ENCODE measurements at places on chromosomes 2 and 18.

- no peak overlapping the region for H3K27ac ChIP-seq
These were observed 194.1 kb downstream of the PRKCE start for GRCh38 chr2:45845566-45845965.

- H3K27me3 ChIP-seq, result no peaks in the 10 kb centered on the region
- H3K36me3 ChIP-seq, result no peaks in the 10 kb centered on the region
- no peak overlapping the region for H3K27ac ChIP-seq
These were observed 406.0 kb downstream of the CCDC85A start for GRCh38 chr2:56589835-56590234.

DNA sequence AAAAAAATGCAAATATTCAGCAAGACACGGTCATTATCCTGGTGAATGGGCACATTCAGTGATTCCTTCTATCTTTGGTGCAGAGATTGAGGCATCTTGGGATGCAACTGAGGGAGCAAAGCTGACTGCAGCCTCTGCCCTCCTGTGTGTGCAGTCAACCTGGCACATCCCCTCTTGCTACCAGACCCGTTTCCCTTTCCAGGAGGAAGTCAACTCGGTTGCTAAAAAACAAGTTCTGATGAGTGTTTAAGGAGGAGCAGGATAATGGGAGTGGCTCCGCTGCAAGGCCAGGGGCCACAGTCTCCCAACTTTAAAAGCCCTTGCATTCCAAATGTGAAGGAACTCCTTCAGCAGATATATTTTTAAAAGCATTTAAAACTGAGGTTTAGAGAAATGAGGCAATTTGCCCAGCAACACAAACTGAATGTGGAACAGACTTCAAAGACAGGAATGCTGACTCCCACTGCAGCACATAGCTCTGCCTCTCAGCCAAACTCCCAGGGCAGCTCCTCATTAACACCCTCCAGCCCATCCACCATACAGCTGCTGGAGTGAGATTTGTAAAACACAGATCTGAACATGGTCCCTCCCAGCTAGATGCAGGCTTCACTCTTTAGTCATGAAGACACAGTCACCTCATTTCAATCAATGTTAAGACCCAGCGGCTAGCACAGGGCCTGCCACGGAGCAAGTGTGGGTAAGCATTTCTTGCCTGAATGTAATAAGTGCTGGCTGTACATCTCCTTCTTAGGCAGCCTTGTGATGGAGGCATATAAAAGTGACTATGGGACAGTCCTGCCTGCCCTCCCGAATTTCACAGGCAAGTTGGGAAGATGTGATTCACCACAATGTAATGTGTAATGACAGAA is 54.3 kb downstream of the VSNL1 start:
- H3K27me3 ChIP-seq, result no peaks in the 10 kb centered on the region
- H3K4me1 ChIP-seq, result peaks cover 8% of the 10 kb centered on the region

GRCh38 chr2:165239230-165239629 is at the start of gene SCN2A:
SCN2A (plus strand) TSS chr2:165239414; CDS start chr2:165295824, 56,410 bp downstream.
- H3K36me3 ChIP-seq, result no peaks in the 10 kb centered on the region
- H3K4me1 ChIP-seq, result no peaks in the 10 kb centered on the region
- peak; percentile 35 for DNase-seq
- H3K27me3 ChIP-seq, result no peaks in the 10 kb centered on the region

DNA sequence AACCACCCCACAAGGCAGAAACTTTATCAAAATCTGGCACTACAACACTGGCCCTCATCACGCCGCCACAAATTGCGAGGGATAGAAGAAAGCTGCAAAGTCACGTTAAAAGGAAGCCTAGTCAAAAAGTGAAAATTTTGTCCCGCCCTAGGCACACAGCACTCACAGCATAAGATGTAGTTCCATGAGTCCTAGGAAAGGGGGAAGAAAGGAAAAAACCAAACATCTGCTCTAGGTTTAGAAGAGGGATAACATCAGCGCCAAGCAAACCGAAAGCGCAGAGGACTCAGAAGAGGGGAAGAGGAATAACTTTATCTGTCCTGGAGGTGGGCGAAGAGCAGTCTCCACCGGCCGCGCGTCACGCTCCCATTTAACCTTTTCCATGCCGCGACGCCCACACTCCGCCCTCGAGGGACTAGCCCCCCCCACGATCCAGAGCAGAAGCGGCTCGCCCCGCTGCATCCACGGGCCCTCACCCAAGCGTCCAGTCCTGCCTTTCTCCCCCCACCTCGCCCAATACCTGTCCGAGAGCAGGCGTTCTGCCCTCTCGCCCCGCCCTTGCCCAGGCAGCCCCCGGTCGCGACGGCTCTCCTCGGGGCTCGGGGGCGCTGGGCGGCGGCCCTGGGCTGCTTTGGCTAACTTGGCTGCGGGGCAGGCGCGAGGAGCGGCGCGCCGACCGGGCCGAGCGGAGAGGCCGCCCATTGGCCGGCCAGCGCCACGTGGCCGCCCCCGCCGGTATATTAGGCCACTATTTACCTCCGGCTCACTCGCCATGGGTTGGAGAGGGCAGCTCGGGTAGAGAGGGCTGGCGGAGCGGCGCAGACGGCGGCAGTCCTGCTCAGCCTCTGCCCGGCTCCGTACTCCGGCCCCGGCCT is at the start of gene HOXD1:
Gene HOXD1 (plus strand): TSS at position 770 of the 875 bp plus-strand sequence. CDS start 134 bp downstream, outside the sequence.
- H3K36me3 ChIP-seq, result peaks cover 9% of the 10 kb centered on the region
- no peak within 1 kb of the TSS for H3K27ac ChIP-seq
- peak; percentile 18 for DNase-seq
- H3K4me1 ChIP-seq, result no peaks in the 10 kb centered on the region
- H3K27me3 ChIP-seq, result peaks cover 10% of the 10 kb centered on the region

GRCh38 chr2:23788100-23788499 is 138.8 kb downstream of the ATAD2B start:
- no peak for DNase-seq
- H3K36me3 ChIP-seq, result peaks cover 14% of the 10 kb centered on the region
- H3K27me3 ChIP-seq, result no peaks in the 10 kb centered on the region
- H3K27ac ChIP-seq, result no peak overlapping the region

DNA sequence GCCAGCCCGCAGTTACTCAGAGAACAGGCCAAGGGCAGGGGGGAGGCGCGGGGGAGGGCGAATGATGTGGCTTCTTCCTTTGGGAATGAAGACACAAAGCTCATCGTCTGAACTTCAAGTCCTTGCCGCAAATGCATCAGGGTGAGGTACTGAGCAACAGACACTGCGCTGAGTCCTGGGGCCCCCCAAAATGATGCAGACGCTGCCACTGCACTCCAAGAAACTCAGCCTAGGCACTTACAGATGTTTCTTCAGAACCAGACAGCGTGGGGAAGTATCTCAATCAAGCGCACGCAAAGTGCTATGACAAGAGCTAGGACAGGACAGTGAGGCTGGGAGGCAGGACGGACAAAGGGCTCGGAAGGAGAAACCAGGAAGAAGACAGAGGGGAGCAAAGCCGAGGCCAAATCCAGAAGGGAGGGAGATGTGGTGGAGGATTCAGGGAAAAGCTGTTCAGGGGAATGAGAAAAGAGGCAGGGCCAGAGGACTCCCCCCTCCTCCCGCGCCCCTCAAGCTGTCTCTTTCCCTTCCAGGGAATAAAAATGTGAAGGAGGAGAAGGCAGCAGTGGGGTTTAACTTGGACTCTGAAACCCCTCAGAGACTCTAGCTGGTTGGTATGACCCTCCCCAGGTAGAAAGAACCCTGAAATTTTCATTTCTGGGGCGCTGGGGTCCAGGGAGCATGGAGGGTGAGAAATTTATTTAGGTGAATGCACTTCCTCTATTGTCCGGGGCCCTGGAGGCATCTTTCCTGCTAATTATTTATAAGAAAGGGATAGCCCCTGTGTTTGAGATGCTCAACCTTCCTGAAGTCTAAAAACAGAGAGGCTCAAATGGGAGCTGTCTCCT is 34.9 kb downstream of the CIB4 start:
- H3K4me1 ChIP-seq, result peaks cover 50% of the 10 kb centered on the region
- H3K27ac ChIP-seq, result peak overlapping the region; percentile 87
- peaks cover 28% of the 10 kb centered on the region for H3K27me3 ChIP-seq
- DNase-seq, result no peak
- peaks cover 20% of the 10 kb centered on the region for H3K36me3 ChIP-seq
- H3K4me3 ChIP-seq, result peak overlapping the region; percentile 41

DNA sequence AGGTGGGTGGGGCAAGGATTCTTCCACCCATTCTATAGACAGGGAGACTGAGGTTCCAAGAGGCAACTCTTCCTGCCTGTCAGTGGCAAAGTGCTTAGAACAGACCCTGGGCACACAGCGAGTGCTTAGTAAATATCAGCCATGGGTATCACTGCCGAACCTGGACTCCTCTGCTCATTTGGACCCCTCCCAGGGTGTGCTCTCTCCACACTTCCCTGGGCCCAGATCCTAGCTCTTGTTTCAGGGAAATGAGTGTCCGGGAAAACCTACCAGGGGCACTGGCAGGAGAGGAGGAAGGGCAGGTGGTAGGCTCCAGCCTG is 136.3 kb downstream of the CYP26B1 start:
- H3K27ac ChIP-seq, result no peak overlapping the region
- H3K4me3 ChIP-seq, result no peak overlapping the region
- H3K27me3 ChIP-seq, result peaks cover 47% of the 10 kb centered on the region
- no peak for DNase-seq
- H3K36me3 ChIP-seq, result no peaks in the 10 kb centered on the region
- H3K4me1 ChIP-seq, result peaks cover 9% of the 10 kb centered on the region

DNA sequence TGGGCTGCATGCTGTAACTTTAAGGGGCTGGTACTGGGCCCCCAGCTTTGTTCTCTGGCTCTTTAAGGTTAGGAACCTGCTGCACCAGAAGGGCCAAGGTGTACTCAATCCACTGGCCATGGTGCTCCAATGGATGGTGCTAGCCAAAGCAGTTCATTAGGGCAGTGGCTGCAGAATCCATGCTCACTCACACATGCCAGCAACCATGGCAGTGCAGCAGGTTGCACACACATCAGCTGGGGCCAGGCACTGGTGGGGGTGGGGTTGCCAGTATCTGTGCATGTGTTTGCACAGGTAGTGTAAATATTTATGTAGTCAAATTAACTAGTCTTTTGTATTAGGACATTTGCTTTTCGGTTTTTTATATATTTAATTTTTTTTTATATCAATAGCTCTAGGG is 228.3 kb upstream of the EPC2 start:
- no peaks in the 10 kb centered on the region for H3K4me1 ChIP-seq
- no peak overlapping the region for H3K27ac ChIP-seq
- no peaks in the 10 kb centered on the region for H3K36me3 ChIP-seq
- DNase-seq, result no peak
- no peaks in the 10 kb centered on the region for H3K27me3 ChIP-seq
- H3K4me3 ChIP-seq, result no peak overlapping the region

DNA sequence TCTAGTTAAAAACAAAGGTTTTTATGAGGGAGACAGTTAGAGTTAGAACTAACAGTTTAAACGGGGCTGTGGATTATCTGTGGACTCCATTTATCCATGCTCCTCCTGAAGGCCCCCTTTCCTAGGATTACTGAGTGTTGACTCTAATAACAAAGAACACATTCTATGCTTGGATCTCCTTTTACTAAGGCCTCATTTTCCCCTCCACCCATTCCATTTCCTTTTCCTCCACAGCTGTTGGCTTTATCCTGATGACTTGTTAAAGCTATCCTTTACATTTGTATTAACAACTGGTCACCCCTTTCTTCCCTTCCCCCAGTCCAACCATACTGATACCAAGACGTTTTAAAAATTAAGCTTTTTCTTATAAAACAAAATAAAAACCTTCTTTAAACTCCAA is 220.6 kb downstream of the SRBD1 start:
- H3K36me3 ChIP-seq, result no peaks in the 10 kb centered on the region
- no peak overlapping the region for H3K4me3 ChIP-seq
- H3K27me3 ChIP-seq, result no peaks in the 10 kb centered on the region

- no peak overlapping the region for H3K27ac ChIP-seq
- H3K4me1 ChIP-seq, result peaks cover 8% of the 10 kb centered on the region
- no peaks in the 10 kb centered on the region for H3K36me3 ChIP-seq
- peak; percentile 16 for DNase-seq
- H3K27me3 ChIP-seq, result no peaks in the 10 kb centered on the region
These were observed 74.8 kb downstream of the B3GNT2 start for GRCh38 chr2:62270728-62271127.

- H3K27me3 ChIP-seq, result peaks cover 19% of the 10 kb centered on the region
- H3K36me3 ChIP-seq, result no peaks in the 10 kb centered on the region
- no peak overlapping the region for H3K4me3 ChIP-seq
- H3K27ac ChIP-seq, result no peak overlapping the region
- no peaks in the 10 kb centered on the region for H3K4me1 ChIP-seq
These were observed 48.2 kb upstream of the REV1 start for GRCh38 chr2:99537910-99538485.

GRCh38 chr2:168521053-168521741 is 65.1 kb downstream of the CERS6 start:
- H3K4me1 ChIP-seq, result peaks cover 30% of the 10 kb centered on the region
- DNase-seq, result no peak
- H3K36me3 ChIP-seq, result no peaks in the 10 kb centered on the region
- no peak overlapping the region for H3K4me3 ChIP-seq

- peaks cover 59% of the 10 kb centered on the region for H3K4me1 ChIP-seq
- no peak for DNase-seq
- H3K27me3 ChIP-seq, result no peaks in the 10 kb centered on the region
- peaks cover 9% of the 10 kb centered on the region for H3K36me3 ChIP-seq
These were observed 292.6 kb downstream of the PRKCE start for GRCh38 chr2:45944074-45944473.

DNA sequence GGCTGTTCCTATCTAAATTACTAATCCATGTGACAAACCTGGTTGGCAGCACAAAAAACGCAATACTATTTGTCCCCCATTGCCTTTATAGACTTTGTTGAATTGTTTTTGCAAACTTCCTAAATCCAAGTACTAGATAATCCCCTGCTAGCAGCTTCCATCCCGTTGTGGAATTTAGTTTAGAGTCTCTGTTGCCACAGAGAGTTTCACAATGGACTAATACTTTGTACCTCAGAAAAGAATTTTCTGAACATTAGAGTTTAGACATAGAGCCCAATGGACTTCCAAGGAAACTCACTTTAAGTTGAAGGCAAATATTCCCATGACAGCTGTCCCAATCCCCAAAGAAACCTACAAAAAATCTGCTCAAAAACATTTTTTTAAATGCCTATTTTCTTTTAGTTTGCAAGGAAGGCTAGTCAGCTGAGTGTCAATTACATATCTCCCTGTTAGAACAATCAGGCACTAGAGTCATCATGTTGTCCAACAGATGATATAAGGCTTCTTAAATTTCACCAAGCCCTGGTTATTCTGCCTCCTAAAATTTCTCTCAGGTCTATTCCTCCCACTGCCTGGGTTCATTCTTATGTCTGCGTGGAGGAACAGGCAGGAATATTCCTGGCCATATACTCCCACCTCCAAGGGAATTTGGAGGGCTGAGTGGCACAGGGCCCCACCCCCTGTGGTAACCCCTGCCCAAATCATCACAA is 27.2 kb downstream of the RNF152 start:
- no peaks in the 10 kb centered on the region for H3K36me3 ChIP-seq
- DNase-seq, result no peak
- no peaks in the 10 kb centered on the region for H3K4me1 ChIP-seq
- no peak overlapping the region for H3K4me3 ChIP-seq
- no peak overlapping the region for H3K27ac ChIP-seq

GRCh38 chr2:103875131-103875530 is 978.8 kb upstream of the POU3F3 start:
- no peaks in the 10 kb centered on the region for H3K4me1 ChIP-seq
- no peaks in the 10 kb centered on the region for H3K36me3 ChIP-seq
- no peak overlapping the region for H3K27ac ChIP-seq
- no peak for DNase-seq
- no peak overlapping the region for H3K4me3 ChIP-seq

- no peak overlapping the region for H3K4me3 ChIP-seq
- H3K36me3 ChIP-seq, result no peaks in the 10 kb centered on the region
- no peaks in the 10 kb centered on the region for H3K27me3 ChIP-seq
- DNase-seq, result no peak
These were observed 42.7 kb downstream of the SFXN5 start for GRCh38 chr2:73028841-73029240.

Measured in Calu3 (cell line).